ENCODE measurements at places on chromosomes 6 and 20.

DNA sequence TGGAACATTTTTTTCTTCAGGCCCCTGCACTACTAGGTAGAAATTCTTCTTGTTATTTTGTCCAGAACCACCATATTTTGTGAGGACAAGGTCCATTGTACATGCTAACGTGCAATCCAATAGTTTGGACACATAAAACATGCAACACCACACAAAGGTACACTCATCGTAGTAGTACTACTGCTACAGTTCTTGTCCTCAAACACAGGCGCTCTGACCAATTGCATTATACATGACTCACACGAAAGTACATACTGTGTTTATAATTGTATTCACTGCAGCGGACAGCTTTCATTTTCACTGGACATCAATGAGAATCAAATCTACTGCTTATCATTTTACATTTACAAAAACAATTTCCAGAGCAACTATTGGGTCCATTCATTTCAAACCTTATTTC lies 15.3 kb upstream of the SMLR1 start:
- DNase-seq, result no peak

DNA sequence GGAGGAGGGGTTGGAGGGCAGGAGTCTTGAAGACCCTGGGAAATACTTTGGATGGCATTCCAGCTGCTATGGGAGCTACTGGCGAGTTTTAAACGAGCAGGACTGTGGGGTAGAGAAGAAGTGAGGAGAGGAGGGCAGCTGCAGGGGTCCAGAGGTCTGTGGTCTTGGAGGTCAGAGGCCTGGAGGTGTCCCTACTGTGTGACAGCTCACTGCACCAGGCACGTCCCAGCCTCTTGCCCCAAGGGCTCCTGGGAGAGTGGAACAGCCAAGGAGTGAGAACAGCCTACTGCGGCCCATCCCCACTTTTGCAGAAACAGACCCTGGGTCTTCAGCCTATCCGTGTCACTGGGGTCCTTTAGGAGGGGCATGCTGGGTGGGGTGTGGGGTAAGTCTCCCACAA lies 2.9 kb upstream of the NOL4L start:
- DNase-seq, result no peak

DNA sequence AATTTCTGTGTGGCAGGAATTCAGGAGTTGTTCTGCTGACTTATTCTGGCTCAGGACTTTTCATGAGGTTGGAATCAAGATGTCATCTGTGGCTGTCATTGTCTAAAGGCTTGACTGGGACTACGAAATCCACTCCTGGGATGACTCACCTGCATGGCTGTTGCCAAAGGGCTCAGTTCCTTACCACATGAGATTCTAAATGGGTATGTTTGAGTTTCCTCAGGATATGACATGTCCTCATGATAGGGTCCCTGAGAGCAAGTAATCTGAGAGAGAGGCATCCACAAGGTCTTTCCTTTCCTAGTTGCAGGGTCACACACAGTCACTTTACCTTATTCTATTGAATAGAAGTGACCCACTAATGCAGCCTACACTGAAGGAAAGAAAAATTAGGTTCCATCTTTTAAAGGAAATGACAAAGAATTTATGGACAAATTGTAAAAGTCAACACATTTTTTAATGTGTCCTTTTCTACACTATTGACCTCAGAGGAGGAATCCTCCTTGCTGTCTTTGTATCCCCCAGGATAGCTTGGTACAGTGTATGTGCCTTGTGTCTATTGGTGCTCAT lies 1025.0 kb upstream of the GJE1 start:
- DNase-seq, result no peak

DNA sequence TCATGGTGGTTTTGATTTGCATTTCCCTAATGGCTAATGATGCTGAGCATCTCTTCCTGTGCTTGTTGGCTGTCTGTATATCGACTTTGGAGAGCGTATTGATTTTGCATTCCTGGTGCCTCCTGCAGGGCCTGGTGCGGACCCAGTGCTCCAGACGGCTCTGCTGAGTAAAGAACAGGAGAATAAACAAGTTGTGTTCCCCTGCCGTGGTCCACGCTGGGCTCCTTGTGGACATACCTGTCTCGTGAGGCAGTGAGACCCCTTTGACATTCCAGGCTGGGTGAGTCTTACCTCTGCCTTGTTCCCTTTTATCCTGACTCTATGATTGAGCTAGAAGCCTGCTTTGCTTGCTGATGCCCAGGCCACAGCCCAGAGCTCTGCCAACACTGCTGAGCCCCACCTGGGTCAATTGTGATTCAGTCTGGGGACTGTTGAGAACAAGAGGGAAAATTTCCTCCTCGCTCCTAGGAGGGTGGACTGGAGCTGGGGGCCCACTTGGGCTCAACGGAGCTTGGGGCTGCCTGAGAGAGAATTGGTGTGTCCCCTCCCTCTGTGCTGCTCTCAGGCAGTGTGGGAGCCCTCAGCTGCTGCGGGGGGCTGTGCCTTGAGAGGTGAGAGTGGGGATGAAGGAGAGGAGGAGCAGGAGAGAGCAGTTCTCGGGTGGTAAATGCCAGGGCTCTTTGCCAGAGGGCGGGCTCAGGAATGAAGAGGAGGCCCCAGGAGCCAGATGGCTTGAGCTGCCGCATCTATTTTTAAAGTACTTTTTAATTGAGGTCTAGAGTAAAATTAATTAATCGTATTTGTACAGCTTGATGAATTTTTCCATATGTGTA lies 43.7 kb upstream of the PMEPA1 start:
- DNase-seq, result no peak

DNA sequence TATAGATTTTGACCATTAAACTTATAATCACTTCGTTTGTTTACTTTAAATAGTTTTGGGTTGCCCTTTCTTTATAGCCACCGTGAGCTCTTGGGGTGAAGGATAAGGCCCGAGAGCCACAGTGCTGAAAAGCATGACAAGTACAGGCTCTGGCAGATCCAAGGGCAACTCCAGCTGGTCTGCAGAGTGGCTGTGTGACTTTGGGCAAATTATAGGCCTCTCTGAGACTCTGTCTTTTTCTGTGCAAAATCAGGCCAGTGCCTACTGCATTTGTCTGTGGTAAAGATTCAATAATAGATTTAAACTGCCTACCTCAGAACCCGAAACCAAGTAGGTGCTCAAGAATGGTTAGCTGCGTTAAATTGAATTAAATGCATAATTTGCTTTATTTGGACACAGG lies 511.3 kb downstream of the QKI start:
- DNase-seq, result no peak

DNA sequence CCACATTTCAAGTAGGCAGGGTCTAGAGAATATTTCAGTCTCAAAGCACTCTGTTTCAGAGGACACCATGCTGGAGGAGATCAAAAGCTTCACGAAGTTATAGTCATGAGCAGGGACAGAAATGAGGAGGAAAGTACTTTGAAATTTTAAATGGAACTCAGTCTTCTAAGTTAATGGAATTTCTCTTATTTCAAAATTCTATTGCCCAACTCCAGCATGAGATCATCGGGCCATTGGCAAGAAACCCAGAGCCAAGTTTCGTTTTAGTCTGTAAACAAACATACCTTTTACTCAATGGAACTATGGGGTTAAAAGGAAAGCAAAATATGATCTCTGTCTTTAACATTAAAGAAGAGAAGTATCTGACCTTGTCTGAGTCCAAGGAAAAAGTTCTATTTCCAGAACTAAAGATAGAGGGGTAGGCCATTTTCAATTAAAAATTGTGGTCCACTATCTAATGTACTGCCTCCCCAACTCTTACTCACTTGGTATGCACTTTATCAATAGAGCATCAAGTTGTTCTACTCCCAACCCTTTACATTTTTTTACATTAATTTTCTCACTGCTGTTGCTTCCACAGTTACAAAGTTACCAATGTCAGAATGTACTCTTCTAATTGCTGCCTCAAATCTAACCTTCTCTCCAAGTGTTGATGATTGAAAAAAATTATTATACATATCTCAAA lies 235.3 kb upstream of the NRSN1 start:
- no peak for DNase-seq

Data from stimulated activated CD4-positive, alpha-beta T cell treated with anti-CD3 and anti-CD28 coated beads, Interleukin-1b, Interleukin-23, amount 100 ng/mL, for 1 hour (primary cell).